ENCODE measurements at places on chromosomes 12 and 14. TPM values are rescaled to one million over a fixed set of nuclear protein-coding genes. Genes with fewer than 3 reads are reported as not detected.

EIF2S3B gene
- total RNA-seq = 2.0 TPM

CKAP4 gene
- total RNA-seq = 4.3 TPM

ADAM20 gene
- total RNA-seq = 2.0 TPM

DNA sequence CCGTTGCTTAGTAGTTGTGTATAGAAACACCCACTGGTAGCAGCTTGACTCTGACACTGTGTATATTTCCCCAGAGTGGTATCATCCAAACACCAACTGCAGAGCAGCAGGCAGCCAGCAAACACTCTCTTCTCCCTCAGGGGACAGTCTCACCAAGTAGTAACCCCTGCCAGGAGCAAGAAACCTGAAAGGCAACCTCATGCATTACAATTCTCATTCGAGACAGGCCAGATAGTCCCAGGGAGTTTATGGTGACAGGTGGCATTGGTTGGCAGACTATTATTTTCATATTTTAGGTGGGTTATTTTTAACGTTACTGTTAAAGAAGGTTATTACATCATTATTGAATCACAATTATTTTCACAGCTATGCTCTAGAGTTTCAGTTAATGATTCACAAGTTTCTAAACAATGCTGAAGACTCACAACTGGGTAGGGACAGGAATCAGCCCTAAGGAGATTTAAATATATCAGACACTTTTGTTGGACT, 222.8 kb downstream of the EGLN3 start:
- H3K4me1 ChIP-seq = no peaks in the 10 kb centered on the region
- no peak for DNase-seq
- H3K36me3 ChIP-seq = no peaks in the 10 kb centered on the region
- H3K27ac ChIP-seq = no peak overlapping the region
- no peak overlapping the region for H3K4me3 ChIP-seq

GRCh38 chr12:45774508-45775162, 45.1 kb downstream of the ARID2 start:
- H3K4me1 ChIP-seq = no peaks in the 10 kb centered on the region
- no peak overlapping the region for H3K4me3 ChIP-seq
- no peak for DNase-seq
- H3K36me3 ChIP-seq = no peaks in the 10 kb centered on the region

DNA sequence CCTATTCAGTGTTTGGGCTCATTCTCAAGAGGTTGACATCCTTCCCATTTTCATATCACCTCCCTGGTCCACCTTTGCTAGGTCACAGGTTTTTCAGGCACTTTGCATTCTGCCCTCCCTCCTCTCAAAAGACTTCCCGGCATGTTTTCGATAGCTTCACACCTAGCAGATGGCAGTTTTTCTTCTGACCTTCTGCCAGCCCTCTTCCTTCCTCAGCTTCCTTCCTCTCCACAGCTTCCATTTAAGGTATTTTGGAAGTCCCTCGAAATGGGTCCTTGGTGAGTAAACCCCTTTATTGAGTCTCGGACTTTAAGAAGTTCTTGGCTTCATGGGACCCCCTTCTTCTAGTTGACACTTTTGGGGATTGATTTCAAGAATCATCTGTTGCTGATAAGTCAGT, 358.0 kb downstream of the RGS6 start:
- H3K36me3 ChIP-seq = no peaks in the 10 kb centered on the region
- no peaks in the 10 kb centered on the region for H3K4me1 ChIP-seq
- DNase-seq = no peak

DNA sequence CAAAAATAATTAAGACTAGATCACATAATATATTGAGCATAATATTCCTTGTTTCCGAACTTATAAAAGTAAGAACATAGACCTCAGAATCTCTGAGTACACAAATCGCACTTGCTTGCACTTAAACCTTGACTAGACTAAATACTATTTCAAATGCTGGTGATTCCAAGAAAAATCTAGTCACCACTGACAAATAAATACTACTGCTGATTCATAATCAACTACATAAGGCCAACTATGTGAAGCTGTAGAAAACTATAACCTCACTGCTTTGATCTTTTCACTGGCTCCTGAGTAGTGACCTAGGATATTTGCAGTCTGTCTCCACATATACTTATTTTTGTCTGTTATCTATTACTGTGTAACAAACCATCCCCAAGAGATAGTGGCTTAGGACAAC, 245.4 kb downstream of the DIO2 start:
- H3K27ac ChIP-seq = no peak overlapping the region
- no peaks in the 10 kb centered on the region for H3K27me3 ChIP-seq
- no peaks in the 10 kb centered on the region for H3K36me3 ChIP-seq
- DNase-seq = no peak
- no peak overlapping the region for H3K4me3 ChIP-seq

- no peaks in the 10 kb centered on the region for H3K27me3 ChIP-seq
- no peak for DNase-seq
- H3K36me3 ChIP-seq = no peaks in the 10 kb centered on the region
Observed at GRCh38 chr12:108297895-108298760, 41.0 kb downstream of the CMKLR1 start.

- DNase-seq = no peak
- no peaks in the 10 kb centered on the region for H3K4me1 ChIP-seq
- H3K36me3 ChIP-seq = no peaks in the 10 kb centered on the region
- H3K27me3 ChIP-seq = no peaks in the 10 kb centered on the region
- H3K4me3 ChIP-seq = no peak overlapping the region
- H3K27ac ChIP-seq = no peak overlapping the region
Observed at GRCh38 chr12:105705765-105706164, 375.3 kb downstream of the C12orf75 start.

DNA sequence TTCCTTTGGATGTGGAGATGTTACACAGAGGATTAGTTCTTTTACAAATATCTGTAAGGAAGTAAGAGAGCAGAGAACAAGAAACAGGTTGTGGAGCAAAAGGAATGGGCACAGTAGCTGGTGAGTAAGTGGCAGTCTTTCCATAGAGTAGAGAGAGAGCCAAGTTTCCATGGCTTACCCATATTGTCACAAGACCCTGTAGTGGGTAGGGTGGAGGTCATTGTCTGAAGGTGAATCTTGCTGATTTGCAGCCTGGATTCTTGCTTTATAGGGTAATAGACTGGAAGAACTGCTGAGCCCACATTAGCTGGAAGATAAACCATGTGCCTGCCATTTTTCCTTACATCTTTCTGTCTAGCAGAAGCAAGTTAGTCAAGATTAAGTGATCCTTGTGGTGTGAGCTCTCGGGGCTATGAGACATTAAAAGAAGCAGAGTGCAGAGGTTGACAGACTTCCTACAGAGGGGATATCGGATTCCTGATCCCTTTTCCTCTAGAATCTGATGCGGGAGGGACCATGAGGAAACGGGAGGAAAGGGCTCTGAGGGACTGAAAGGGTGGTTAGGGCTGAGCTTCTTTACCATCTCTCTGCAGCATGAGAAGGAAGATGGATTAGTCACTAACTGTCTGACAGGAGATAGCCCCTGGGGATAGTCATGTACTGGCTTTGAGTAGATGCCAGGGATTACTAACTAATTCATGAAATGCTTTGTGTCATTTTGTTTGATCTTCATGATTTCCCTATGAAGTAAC, 44.0 kb upstream of the LRTM2 start:
- no peaks in the 10 kb centered on the region for H3K4me1 ChIP-seq
- DNase-seq = no peak
- H3K36me3 ChIP-seq = peaks cover 39% of the 10 kb centered on the region
- H3K4me3 ChIP-seq = no peak overlapping the region

GRCh38 chr14:72708708-72709475, 185.0 kb downstream of the DPF3 start:
- peaks cover 10% of the 10 kb centered on the region for H3K4me1 ChIP-seq
- no peaks in the 10 kb centered on the region for H3K27me3 ChIP-seq
- H3K36me3 ChIP-seq = no peaks in the 10 kb centered on the region
- no peak overlapping the region for H3K4me3 ChIP-seq
- no peak overlapping the region for H3K27ac ChIP-seq
- DNase-seq = no peak

All from naive thymus-derived CD4-positive, alpha-beta T cell (primary cell).